ENCODE measurements at places on chromosomes 3 and 15.

DNA sequence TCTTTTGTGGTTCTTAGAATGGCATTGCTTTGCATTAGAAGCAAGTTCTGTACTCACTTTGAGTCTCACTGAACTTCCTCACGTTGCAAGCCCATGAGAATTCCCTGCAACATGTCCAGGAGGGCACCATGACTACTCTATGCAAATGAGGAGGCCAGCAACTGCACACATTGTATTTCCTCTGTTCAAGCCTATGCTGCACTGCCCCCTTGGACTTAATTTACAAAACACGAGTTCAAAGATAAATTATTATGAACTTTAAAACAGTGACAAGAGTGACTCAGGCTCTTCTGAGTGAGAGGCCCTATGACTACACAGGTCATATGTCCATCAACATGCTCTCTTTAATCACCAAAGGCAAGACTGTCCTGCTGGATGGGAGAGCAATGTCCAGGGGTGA is 484.2 kb upstream of the ATP11B start:
- DNase-seq, result no peak

GRCh38 chr3:99927671-99928457 is 110.2 kb downstream of the CMSS1 start:
- DNase-seq, result no peak

- no peak for DNase-seq
Measured at GRCh38 chr3:98557324-98558010, 25.7 kb downstream of the GPR15 start.

DNA sequence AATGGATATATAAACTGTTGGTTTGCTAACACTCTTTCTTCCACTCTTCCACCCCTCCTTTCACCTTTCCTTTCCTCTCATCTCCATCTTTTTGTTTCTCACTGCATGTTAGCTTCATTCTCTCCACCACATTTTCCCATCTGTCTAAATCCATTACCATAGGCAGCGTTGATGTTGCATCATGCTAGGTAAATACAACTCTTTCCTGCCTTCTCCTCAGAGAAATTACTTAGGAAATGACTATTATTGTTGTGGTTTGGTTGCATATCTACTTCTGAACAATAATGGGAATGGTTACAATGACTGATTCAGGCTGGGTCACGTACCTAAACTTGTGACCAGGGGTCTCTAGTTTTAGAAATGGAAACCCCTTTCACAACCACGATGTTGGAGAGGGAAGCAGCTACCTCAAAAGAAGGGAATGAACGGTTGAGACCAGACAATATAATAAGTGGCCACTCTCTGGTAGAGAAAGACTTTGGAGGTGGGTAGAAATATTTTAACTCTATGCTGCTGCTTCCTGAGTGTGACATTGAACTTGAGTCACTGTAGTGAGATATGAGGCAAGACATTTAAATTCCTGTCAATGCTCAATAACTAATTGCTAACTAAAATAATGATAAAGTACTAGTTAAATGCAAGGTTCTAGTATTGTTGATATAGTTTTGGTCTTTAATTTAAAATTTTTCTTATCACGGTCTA is 314.1 kb upstream of the TGFBR2 start:
- DNase-seq, result no peak

DNA sequence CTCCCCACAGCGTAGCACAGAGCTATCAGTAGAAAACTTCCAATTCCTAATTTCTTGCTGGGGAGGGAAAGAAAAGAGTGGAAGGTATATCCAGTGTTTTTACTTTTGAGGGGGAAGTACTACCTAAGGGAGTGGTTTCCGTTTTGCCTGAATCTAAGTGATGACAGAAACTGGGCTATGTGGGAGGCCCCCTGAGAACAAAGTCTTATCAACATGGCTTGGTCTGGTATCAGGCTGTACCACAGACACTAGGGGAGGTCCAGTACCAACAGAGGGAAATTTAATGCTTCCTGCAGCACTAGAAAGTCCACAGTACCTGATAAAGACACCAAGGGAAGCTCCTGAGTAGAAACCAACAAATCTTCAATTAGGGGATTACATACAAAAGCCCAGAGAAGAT is 199.2 kb downstream of the IL5RA start:
- no peak for DNase-seq

DNA sequence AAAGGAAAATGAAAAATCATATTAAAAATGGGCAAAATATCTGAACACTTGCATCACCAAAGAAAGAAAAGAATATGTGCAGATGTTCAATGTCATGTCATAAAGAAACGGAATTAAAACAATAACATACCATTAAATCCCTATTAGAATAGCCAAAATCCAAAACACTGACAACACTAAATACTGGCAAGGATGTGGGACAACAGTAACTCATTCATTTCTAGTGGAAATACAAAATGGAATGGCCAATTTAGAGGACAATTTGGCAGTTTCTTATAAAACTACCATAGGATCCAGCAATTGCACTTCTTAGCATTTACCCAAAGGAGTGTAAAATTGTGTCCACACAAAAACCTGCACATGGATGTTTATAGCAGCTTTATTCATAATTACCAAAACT is 542.5 kb upstream of the UBE2E2 start:
- no peak for DNase-seq

DNA sequence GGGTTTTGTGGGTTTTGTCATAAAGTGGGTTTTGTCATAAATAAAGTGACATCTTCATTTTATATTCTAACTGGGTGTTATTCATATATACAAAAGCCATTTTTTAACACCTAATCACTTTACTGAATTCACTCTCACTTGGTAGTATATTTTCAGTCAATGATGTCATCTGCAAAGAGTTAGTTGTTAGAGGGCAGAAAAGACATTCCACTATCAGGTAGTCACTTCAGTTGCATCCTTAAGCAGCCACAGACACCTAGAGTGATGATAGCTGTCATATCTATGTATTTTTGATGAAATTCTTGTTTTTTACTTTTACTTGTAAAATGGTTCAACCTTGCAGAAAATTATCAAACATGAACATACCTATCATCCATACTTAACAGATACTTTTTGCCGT is 89.0 kb downstream of the DHX36 start:
- no peak for DNase-seq

DNA sequence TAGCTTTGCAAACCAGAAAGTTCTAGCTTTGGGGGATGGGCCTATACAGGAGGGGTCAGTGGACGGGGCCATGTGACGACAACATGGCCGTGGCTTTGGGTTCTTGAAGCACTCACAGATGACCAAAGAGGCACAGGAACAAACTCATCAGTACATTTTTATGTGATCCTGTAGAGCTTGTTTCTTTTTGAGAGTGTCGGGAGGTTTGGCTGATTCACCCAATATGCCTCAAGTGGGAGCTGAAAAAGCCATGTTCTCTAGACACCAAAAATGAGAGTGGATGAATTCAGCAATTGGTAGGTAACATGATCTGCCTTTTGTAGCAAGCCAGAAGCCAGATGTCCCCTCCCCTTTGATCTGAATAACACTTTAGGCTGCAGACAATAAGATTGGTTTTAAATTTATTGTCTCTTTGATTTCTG is 30.1 kb downstream of the GREM1 start:
- no peak for DNase-seq

GRCh38 chr3:111609700-111610099 is 14.6 kb upstream of the ZBED2 start:
- DNase-seq, result no peak

GRCh38 chr15:62994439-62994838 is 48.1 kb upstream of the TPM1 start:
- DNase-seq, result no peak

- DNase-seq, result no peak
Measured at GRCh38 chr3:29922992-29923746, 642.3 kb downstream of the RBMS3 start.

GRCh38 chr15:50077651-50078050 is 41.4 kb downstream of the ATP8B4 start:
- DNase-seq, result no peak

- no peak for DNase-seq
Measured at GRCh38 chr3:67044295-67044694, 46.2 kb downstream of the KBTBD8 start.

DNA sequence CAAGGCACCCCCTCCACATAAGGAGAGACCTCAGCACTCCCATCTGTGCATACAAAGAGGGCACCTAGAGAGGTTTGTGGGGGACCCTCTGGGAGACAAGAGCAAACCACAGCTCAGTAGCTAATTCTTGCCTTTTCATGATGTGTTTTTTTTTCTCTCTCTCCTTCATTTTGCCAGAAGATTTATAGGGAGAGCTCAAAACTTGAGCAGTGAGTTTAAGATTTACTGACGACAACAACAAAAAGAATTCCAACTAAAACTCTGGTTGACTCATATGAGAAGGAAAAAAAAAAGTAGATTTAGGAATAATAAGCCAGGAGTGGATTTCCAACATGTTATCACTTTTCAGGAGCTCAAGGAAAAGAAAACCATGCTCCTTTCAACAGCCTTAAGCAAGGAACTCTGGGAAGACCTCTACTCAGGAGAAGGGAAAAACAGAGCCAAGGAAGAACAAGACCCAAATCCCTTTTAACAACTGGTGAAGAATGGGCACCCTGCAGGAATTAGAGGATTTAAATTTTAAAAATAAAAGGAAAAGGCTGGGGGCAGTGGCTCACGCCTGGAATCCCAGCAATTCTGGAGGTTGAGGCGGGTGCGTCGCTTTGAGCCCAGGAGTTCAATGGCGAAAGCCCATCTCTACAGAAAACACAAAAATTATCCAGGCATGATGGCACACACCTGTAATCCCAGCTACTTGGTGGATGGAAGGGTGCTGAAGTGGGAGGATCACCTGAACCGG is 58.2 kb upstream of the RAD18 start:
- DNase-seq, result no peak

GRCh38 chr15:51024735-51025453 is 69.8 kb downstream of the TNFAIP8L3 start:
- no peak for DNase-seq

DNA sequence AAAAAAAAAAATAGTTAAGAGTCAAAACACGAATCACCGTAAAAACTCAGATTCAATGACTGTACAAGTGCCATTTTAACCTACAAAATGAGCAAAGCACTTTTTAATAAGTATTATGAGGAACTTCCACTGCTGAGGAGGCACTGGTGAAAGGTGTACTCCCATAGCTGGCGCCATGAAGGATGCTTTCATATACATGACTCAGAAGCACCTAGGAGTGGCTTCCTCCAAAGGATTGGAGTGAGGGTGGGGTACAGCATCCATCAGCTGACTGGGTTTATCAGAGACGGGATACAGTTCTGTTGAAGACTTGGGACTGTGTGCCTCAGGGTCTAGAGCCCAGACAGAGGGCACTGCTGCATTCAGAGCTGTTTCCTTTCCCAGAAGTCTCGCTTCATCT is 60.9 kb upstream of the MEX3B start:
- no peak for DNase-seq

- no peak for DNase-seq
Measured at GRCh38 chr15:55110446-55110845, 86.3 kb downstream of the RSL24D1 start.

DNA sequence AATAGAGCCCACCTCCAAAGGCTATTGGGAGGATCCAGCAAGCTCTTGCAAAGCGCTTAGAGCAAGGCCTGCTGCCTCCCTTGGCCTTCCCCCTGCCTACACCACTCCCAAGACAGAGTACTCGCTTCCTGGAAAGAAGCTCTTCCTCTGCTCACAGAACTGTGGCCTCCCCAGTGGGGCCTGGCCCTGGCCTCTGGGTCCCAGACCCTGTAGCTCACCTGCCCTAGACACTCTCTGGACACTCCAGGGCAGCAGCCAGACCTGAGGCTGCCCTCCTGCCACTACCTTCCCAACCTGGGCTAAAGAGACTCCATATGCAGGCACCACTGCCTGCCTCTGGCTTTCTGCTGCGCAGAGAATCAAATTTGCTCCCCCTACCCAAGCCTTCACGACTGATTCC is 49.9 kb downstream of the GRIP2 start:
- no peak for DNase-seq

DNA sequence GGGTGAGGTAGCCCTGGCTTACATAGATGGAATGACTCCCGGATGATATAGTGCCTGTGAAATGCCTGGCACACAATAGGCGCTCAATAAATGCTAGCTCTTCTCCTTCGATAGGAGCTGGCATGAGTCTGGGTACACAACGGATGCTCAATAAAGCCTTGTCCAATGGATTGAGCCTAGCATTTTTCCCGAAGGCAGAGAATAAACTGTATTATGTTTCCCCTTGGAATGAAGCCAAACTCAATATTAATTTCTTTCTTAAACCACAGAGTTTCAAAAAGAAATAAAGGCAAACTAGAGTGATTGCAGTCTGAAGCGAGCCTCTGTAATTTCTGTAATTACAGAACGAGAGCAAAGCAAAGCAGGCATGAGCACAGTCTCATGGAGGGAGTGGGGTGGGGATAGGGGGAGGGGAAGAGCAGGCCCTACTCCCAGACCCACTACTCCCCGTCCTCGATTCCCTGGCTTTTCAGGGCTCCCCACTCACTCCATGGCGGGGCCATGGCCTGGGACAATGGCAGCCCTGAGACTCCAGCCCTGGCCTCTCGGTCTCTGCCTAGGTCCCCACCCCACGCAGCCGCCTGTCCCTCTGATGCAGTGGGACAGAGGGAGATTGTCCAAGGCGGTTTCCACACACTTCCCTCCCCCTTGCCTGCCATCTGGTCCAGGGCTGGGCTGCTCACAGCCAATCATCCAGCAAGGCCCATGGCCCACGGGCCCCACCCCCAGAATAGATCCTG is 18.0 kb downstream of the SLC6A1 start:
- DNase-seq, result no peak

DNA sequence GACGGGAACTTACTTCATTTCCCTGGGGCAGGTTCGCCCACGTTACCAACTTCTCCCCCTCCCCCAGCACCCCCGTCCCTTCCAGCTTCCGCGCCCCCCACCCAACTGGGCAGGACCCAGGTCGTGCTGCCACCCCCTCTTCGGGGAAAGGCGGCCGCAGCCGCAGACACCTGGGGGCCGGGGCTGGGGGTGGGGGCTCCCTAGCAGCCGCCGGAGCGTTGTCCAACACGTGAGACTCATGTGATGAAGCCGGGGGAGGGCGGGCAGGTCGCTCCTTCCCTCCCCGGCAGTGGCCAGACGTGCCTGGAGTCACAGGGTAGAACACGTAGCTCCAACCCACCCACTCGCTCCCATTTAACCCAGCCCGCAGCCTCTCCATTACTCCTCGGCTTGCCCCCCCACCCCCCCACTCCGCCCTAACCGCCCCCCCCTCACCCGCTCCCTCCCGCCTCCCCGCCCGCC is 240 bp upstream of the BHLHE40 start:
- peak; percentile 61 for DNase-seq

GRCh38 chr3:127781411-127782001 is 40.8 kb downstream of the MGLL start:
- DNase-seq, result no peak

- DNase-seq, result no peak
Measured at GRCh38 chr3:54138937-54139547, 16.7 kb downstream of the CACNA2D3 start.

- no peak for DNase-seq
Measured at GRCh38 chr3:185979721-185980121, 41.9 kb upstream of the TRA2B start.

GRCh38 chr3:46107682-46108081 is 80.4 kb upstream of the XCR1 start:
- no peak for DNase-seq

GRCh38 chr3:139533781-139534454 is 5.6 kb downstream of the RBP1 start:
- peak; percentile 21 for DNase-seq

GRCh38 chr3:57752307-57752706 is 3.8 kb upstream of the SLMAP start:
- DNase-seq, result no peak
